CD4-positive, alpha-beta T cell (primary cell): ENCODE measurements at places on chromosomes 12 and 14. TPM values are rescaled to one million over a fixed set of nuclear protein-coding genes. Genes with fewer than 3 reads are reported as not detected.

The ACOT4 gene
- total RNA-seq = 1.0 TPM

The SMOC1 gene
- not detected for total RNA-seq

The TSPAN19 gene
- not detected for total RNA-seq

DNA sequence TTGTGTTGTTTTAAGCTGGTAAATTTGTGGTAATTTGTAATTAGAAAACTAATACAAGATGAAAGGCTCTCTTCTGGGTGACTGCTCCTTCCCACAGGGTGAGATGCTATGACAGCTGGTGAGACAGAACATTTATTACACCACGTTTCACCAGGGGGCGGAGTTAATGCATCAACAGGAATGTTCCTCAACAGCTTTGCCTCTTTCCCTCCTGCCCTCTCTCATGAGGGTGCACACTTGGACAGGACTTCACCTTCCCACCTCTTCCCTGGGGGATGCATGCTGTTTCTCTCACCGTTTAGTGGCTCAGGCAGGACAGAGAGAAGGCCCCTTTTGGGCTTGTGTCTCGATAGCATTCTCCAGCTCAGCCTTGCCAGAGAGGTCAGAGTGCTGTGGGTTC, 13.4 kb upstream of the PPP1R1A start:
- DNase-seq = no peak

- DNase-seq = no peak
Observed at GRCh38 chr12:25083211-25083610, 111.7 kb downstream of the DNAI7 start.

GRCh38 chr14:22838631-22839041, 2.3 kb downstream of the MMP14 start:
- DNase-seq = no peak

GRCh38 chr14:83085725-83086124, 1552.1 kb upstream of the SEL1L start:
- DNase-seq = no peak

- peak; percentile 62 for DNase-seq
Observed at GRCh38 chr14:59507063-59507751, 22.9 kb downstream of the JKAMP start.
